Activated CD4-positive, alpha-beta T cell treated with anti-CD3 and anti-CD28 coated beads, Interleukin-2, amount 10 ng/mL, durations not matched to agents 24 days and 14 days (primary cell): ENCODE measurements at places on chromosomes 5 and 9.

DNA sequence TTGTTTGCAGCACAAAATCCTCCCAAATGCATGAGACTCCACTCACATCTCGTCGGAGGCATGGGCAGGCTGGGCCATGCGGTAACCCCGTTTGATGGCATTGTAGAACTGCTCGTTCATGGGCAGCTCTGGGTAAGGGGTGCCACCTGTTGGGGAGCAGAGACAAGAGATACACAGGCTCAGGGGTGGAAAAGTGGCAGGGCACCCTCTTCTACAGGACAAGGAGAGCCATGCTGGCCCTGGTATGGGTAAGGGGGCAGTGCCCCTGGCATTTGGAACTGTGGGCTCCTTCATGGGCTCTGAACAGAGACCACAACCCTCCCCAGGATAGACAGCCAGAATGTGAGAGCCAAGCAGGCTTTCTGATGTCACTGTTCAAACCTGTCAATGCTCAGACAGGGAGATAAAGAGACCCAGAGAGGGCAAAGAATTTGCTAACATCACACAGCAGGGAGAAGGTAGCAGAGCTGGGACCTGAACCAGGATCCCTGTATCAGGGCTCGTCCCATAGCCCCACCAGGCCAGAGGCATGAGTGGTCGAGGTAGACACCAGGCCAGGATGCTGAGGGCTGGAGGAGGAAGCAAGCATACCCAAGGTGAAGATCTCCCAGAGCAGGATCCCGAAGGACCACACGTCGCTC, 33.2 kb upstream of the CSF1R start:
- DNase-seq, result no peak

DNA sequence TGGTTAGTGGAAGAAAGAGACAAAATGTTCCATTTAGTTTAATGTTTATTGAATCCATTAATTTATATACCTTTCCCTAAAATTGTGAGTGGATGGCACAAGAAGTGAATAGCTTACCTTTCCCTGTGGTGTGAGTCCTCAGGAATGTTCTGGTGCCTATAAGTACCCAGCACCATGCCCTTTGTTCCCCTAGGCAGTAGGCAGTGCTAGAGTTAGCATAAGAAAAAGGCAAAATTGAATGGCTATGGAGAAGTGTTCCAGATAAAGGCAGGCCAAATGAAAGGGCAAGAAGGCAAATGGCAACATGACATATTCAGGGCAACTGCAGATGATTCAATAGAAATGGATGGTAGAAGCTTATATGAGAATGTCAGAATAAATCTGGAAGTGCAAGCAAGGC, 370.8 kb upstream of the PTGER4 start:
- no peak for DNase-seq

- no peak for DNase-seq
These were observed 49.2 kb downstream of the TMEM174 start for GRCh38 chr5:73222173-73222572.

- DNase-seq, result no peak
These were observed 40.5 kb upstream of the ANGPTL2 start for GRCh38 chr9:127162864-127163365.

GRCh38 chr9:90813046-90813445, 11.4 kb downstream of the SYK start:
- no peak for DNase-seq

GRCh38 chr9:20623021-20623747, 885 bp upstream of the MLLT3 start:
- peak; percentile 92 for DNase-seq

DNA sequence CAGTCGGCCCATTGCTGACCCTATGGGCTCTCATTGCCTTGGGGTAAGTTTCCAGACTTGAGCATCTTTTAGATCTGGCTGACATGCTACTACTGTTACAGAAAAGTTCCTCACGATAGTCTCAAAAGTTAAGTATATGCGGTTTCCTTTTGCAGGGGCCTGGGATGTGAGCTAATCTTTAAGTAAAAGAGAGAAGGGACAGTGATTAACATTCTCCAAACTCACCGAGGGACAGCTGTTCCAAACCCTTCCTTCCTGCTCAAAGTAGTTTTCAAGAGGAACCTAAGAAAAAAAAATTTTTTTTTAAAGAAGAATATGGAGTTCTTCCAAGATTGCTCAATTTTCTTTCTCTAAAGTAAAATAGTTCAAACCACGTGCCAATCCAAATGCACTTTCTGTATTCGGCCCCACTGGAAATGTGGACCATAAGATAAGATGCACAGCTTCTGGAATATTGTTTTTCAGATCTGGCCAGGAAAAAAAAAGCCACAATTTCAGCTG, 168.0 kb upstream of the SPRY4 start:
- no peak for DNase-seq

DNA sequence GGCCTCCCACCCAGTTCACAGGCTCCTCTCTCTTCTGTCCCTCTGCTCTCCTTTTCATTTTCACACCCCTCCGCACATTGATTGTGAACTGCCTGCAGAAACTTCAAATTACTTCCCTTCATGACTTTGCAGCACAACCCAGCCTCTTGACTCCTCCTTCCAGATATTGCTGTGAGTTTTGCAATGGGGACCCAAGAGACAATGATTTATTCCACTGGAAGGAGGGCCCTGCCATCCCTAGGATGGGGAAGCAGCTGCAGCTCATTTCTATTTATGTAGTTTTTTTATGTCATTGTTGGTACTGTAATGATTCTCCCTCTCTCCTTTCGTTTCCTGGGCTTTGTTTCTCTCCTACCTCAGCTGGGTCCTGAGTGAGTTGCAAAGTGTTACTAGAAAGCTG, 364.9 kb downstream of the ICE1 start:
- no peak for DNase-seq

- DNase-seq, result no peak
These were observed 113.2 kb downstream of the CDH18 start for GRCh38 chr5:19874811-19875210.

DNA sequence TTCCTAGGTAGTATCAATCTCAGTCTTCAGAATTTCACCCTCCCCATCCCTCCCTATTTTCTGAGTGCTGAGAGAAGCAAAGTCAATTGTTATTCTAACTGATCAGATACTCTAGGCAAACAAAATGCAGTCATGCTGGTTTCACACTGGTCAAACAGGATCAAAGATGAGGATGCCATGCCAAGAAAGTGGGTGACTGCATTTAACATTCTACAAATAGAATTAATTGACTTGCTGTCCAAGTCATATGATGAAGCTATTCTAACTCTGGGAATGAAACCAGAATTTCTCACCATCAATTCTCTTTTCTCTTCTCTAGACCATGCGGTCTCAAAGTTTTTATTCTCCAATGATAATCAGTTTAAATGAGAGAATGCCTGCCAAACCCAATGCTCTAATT, 112.5 kb downstream of the CTNND2 start:
- DNase-seq, result no peak

DNA sequence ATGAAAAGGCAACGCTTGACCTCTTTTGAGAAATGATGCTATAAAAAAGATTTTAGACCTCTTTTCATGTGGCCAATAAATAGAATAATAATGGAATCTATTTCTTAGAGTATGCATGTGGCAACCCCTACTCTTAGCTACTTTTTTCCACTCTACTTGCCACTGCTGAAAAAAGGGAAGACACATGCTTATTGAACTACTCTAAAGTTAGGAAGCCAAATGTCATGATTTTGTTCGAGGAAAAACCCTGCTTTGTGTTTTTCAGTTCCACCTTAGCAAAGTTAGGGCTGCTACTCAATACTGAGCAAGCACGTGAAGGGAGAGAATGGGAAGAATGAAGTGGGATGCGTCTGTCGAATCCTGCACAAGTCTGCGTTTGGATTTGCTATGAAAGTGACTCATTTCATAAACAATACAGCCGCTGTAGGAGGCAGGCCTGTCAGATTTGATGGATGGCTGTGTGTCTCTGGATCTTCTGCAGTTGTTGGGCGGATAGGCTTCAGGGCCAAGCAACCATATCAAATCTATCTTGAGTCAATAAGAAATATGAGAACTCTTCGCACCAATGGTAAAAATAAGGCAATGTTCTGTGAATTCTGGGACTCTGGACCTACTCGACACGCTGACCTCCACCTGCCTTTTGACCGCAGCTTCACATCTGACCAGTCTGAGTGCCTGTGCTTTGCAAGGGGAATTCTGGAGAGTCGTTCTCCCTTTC, 333.6 kb downstream of the PIK3R1 start:
- no peak for DNase-seq

GRCh38 chr5:160245506-160246086, 16.3 kb downstream of the FABP6 start:
- DNase-seq, result no peak

GRCh38 chr5:55343609-55344008, 35.8 kb downstream of the MTREX start:
- DNase-seq, result no peak

GRCh38 chr9:105637787-105638395, 24.4 kb upstream of the TAL2 start:
- DNase-seq, result no peak

- no peak for DNase-seq
These were observed 54.7 kb downstream of the DPYSL3 start for GRCh38 chr5:147454996-147455677.

DNA sequence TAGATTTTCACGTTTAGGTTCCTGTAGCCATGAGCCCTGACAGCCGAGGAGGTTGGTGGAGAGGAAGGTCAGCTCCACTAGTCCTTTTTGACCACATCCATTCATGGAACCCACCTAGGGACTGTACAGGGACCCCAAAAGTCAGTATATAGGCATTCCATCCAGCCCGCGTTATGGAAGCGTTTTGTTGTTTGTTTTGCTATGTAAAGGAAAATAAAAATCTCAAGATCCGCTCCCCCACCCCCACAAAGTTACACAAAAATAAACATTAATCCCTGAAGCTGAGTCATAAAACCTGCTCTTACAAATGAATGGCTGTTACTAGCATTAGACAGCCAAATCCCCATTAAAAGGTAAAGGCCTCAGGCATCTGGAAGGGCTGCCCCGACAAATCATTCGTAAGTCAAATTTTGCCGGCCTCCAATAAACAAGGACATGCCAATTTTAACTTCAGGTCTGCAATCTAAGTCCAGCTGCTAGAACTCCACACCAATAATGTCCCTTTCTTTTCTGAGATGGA, 292.9 kb downstream of the MED10 start:
- DNase-seq, result no peak

DNA sequence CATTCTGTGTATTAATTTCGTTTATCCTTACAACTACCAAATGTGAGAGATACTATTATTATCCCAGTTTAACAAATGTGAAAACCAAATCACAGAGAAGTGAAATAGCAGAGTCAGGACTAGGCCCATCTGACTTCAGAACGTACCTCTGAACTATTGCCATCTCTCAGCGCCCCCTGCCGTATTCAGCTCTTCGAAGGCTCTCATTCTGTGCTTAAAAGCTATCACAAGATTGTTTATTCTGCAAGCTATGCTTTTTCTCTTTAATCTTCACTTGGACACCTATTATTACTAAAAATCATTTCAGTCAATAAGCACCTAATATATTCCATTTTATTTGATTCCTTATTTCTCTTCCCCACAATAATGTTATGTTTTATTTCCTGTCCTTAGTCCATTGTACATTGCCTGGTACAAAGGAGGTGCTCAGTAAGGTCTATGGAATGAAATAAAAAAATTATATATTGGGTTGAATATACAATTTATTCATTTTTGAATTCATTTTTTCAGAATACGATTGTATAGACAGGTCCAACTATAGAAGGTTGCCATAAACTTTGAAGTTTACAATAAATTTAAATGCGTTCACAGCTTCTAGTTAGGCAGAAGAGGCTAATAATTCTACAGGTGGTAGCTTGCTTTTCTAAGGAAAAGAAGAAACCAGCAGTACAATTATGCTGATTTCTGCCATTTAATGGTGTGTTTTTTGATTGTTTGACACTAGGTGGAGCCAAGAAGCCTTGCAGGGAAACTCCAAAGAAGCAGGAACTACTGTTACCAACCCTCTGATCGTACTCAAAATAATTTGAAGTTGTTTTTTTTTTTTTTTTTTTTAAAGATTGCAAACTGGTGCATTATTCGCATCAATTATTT, 202.2 kb upstream of the DMRTA1 start:
- peak; percentile 74 for DNase-seq

- DNase-seq, result no peak
These were observed 207.7 kb downstream of the PIK3R1 start for GRCh38 chr5:68423154-68423811.

DNA sequence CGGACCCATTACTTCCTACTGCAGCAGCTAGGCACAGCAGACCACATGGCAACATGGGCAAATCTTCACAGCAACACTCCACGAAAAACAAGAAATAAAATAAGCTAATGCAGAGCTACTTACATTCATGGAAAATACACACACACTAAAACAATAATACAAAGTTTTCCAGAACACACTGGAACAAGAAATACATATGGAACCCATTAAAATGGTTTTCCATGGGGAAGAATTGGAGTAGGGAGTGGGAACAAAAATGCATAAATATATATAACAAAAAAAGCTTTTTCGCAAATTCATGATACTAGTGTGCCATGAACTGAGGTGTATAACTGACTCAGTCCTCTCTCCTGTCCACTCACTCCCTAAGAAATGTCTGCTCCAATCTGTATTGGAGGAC, 8.3 kb downstream of the ADAMTS12 start:
- no peak for DNase-seq

GRCh38 chr5:139961435-139962157, 81.5 kb downstream of the NRG2 start:
- no peak for DNase-seq

DNA sequence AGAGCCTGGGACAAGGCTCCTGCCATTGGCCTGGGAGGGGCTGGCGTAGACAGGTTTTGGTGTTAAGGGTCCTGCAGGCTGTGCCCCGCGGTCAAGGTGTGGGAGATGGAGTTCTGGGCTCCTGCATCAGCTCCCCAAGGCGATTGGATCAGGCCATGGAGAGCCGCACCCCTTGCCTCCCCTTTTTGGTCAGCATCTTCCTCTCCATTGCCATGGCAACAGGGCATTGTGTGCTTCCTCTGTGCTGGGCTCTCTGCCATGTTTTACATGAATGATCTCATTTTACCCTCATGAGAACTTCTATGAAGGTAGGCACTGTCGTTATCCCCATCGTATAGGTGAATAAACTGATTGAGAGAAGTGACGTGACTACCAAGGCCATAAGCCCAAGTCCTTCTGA, 344.3 kb upstream of the CLINT1 start:
- no peak for DNase-seq

DNA sequence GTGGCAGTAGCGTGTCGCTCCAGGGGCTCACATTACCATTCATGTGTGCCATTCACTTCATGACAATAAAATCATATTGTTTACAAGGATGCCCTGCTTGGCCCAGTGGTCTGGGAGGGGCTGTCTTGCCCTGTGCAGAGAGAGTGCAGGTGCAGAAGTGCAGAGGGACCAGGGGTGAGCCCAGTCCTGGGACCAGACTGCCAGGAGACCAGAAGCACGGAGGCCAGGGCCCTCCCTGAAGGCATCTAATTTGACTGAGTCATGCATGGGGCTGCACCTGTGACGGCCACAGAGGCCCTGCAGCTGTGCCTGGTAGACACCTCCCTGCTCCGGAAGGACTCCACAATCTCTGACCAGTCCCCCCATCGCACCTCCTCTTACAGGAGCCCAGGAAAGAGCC, 164.4 kb upstream of the FOXD4L5 start:
- no peak for DNase-seq
